Peyer's patch (tissue), 4 donors: ENCODE measurements at places on chromosomes 6 and 20. TPM values are rescaled to one million over a fixed set of nuclear protein-coding genes. Genes with fewer than 3 reads are reported as not detected.

Gene CYP39A1
- 3.5 TPM for total RNA-seq

Gene TRIM10
- 2.5 TPM for total RNA-seq

Gene SLC25A27
- 27.5 TPM for total RNA-seq

Gene ZKSCAN4
- total RNA-seq, result 4.4 TPM

Gene MAPK14
- total RNA-seq, result 64.4 TPM
